Fibroblast of skin of right biceps (primary cell): ENCODE measurements at places on chromosomes 4 and X.
A peak's percentile ranks its signal among the peaks of the same experiment; 100 is the strongest.

DNA sequence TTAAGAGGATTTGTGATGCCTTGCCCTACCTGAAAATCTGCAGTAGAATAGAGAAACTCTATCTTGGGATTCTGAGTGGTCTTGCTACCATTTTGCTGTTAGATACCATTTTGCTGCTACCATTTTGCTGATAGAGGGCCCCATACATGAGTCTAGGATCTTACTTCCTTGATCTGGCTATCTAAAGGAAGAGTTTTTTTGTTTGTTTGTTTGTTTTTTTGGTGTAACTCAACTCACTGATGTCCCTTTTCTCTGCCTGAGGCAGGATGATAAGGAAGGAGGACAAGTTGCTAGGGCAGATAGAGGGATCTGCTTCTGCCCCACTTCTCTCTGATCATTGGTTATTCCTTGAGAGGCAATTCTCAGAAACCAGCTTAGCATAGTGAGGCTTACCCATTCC lies 31.0 kb downstream of the XK start:
- DNase-seq: no peak

DNA sequence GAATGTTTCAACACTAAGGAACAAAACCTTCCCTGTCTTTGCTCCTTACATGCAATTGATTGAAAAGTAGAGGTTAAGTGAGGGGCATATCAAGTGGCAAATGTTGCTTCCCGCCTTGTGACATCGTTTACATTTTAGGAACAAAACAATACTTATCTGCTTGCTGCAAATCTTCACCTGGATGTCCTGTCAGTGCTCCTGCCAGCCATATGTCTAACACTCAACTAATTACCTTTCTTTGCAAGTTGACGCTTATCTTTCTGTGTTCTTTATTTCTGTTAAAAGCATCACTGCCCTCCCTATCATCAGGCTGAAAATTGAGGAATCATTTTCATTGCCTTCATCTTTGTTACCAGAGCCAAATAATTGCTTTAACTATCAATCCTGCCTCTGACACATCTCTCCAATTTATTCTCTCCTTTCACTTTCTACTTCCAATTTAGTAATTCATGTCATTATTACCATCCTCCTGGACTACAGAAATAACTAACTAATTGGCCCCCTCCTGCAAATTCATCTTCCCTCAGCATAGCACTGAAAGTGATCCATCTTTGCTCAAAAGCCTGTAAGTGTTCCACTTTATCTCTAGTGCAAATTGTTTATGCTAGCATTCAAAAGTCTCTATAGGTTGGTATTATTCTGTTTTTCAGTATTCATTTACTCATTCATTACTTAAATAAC lies 298.7 kb upstream of the ATOH1 start:
- DNase-seq: no peak

DNA sequence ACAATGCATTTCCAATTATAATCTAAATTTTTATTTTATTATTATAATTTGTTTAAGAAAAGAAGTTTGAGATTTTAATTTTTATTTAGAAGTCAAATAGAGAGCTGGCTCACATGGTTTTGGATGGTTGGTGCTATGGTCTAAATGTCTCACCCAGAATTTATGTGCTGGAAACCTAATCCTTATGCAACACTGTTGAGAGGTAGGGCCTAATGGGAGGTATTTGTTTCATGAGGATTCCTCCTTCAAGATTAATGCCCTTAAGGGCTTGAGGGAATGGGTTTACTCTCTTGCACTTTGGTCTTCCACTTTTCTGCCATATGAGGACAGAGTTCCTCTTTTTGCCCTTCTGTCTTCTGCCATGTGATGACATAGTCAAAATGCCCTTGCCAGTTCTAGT lies 960.5 kb upstream of the IGFBP7 start:
- DNase-seq: no peak

DNA sequence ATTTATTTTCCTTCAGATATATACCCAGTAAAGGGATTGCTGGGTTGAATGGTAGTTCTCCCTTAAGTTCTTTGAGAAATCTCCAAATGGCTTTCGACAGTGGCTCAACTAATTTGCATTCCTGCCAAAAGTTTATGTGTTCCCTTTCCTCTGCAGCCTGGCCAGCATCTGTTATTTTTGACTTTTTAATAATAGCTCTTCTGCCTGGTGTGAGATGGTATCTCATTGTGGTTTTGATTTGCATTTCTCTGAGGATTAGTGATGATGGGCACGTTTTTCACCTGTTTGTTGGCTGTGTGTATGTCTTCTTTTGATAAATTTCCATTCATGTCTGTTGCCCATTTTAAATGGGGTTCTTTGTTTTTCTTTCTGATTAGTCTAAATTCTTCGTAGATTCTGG lies 375.2 kb downstream of the UBE2NL start:
- DNase-seq: no peak

DNA sequence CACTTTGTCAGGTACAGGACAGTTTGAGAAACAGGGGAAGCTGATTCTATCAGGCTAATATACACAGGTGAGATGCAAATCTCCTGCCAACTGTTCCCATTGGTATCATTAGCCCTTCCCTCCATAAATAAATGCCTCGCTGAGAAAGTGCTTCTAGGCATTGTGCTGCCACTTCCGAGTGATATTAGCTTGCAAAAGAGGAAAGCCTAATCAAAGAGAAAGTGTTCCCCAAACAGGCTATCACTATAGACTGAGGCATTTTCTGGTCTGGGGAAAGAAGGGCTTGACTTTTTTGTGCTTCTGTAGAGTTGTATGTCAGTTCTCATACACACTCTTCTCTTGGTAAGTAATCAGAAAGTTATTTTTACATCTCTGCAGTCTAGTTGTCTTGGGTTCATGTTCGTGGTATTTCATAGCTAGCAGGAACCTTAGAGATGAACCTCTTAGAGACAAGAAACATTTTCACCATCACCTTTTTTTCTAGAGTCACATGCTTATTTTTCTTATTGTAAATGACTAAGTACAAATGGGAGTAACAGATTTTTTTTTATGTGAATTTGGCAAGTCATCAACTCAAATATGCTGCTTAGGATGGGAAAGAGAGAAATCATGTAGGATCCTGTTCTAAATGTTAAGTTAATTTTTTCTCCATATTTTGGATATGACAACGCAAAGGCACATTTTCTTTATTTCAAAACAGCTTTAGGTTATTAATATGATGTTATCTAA lies 1009.8 kb downstream of the ADGRL3 start:
- DNase-seq: peak; percentile 19

GRCh38 chr4:125011646-125012045 lies 299.1 kb upstream of the ANKRD50 start:
- DNase-seq: peak; percentile 6

- DNase-seq: no peak
These were observed 79.4 kb downstream of the RLIM start for GRCh38 chrX:74535086-74535407.
